Stimulated activated CD4-positive, alpha-beta T cell treated with anti-CD3 and anti-CD28 coated beads, Interleukin-4, amount 100 ng/mL, for 24 hours (primary cell): ENCODE measurements at places on chromosomes 7 and 10.
A peak's percentile ranks its signal among the peaks of the same experiment; 100 is the strongest.

DNA sequence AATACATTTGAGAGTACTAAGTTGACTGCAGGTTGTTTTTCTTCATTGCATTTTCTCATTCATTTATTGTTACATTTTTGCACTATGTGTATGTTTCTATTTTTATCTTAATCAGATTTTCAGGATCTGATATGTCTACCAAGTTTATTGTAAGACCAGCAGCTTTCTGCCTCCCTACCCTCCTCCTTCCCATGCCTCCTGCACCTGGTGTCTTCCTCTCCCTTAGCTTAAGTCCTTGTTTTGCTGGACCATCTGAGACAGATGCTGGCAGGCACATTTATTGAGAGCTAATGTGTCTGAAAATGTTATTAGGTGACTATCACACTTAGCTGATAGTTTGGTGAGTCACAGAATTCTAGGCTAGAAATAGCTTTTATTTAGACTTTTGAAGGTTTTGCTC, 79.6 kb downstream of the ANLN start:
- no peak for DNase-seq

DNA sequence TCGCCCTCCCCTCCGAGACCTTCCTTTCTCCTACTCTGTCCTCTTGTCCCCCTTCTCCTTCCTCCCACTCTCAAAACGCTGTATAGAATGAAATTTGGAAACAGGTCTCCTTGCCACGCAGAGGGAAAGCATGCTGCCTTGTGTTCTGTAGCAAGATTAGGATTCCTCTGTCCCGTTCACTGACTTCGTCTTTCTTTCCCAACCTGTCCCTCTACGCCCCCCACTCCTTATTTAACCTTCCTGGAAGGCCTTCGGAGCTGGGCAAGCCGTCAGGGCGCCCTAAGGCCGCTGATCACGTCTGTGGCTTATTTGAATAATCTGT, 1.3 kb downstream of the HOXA9 start:
- DNase-seq = no peak

- DNase-seq = no peak
Observed at GRCh38 chr10:76124280-76124679, 692.9 kb downstream of the LRMDA start.

- no peak for DNase-seq
Observed at GRCh38 chr10:114629824-114630730, 28.0 kb downstream of the ABLIM1 start.

GRCh38 chr10:47029181-47030009, 118.2 kb downstream of the PTPN20 start:
- DNase-seq = no peak

DNA sequence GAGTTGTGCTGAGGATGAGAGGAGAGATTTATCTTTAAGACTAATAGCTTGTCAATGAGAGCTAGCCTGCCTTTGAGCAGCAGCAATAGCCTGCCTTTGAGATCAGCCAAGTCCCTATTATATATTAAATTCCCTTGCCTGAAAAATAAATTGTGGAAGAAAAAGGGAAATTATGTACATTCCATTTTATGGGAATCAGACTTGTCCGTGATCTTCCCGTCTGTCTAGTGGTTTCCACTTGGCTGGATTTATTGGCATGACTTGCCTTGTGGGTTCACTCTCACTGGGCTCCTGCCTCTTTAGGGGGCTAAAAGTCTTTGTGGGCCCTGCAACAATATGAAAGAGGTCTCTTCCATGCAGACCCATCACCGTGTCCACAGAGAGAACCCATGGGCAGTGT, 171.7 kb upstream of the FRMD4A start:
- no peak for DNase-seq

DNA sequence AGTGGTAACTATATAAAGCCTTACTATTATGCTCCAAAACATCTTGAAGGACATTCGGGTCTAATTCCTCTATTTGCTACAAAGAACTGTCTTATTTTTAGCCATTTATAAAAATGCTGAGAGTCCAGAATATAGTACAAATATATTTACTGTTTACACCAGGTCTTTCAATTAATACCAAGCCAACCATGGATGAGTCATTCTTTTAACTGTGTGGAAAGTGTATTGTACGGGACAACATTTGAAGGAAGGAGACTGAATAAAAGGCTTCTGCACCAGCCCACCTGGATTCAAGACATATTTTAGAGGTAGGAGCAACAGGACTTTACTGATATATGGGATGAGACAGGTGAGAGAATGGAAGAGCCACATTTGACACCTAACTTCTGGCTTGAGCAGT, 35.4 kb downstream of the MASTL start:
- DNase-seq = no peak

- no peak for DNase-seq
Observed at GRCh38 chr7:77862691-77863090, 64.1 kb downstream of the PHTF2 start.

DNA sequence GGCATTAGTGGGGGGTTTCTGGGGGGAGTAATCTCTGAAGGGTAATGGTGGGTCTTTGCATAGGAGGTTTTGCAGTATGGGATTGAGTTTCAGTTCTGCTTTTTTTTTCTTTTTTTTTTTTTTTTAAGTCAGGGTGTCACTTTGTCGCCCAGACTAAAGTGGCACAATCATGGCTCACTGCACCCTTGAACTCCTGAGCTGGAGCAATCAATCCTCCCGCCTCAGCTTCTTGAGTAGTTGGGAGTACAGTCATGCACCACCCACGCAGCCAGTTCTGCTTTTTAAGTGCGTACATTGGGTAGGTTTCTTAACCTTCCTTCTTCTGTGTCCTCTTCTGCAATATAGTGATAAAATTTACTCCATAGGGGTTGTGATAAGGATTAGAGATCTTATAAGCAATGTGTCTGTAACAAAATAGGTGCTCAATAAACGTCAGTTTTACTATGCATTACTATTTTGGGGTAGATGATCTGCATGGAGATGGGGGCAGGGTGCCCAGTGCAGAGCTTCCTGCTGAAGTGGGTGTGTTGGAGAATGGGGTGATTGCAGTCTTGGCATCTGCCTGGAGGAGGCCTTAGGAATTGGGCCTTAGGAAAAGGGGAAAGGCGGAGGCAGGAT, 9.6 kb downstream of the KAZALD1 start:
- peak; percentile 43 for DNase-seq

GRCh38 chr10:26739071-26739631, 41.6 kb downstream of the PDSS1 start:
- DNase-seq = peak; percentile 41

GRCh38 chr7:151893405-151893923, 16.5 kb upstream of the PRKAG2 start:
- no peak for DNase-seq

- no peak for DNase-seq
Observed at GRCh38 chr7:33509206-33509605, 379.8 kb downstream of the BBS9 start.

DNA sequence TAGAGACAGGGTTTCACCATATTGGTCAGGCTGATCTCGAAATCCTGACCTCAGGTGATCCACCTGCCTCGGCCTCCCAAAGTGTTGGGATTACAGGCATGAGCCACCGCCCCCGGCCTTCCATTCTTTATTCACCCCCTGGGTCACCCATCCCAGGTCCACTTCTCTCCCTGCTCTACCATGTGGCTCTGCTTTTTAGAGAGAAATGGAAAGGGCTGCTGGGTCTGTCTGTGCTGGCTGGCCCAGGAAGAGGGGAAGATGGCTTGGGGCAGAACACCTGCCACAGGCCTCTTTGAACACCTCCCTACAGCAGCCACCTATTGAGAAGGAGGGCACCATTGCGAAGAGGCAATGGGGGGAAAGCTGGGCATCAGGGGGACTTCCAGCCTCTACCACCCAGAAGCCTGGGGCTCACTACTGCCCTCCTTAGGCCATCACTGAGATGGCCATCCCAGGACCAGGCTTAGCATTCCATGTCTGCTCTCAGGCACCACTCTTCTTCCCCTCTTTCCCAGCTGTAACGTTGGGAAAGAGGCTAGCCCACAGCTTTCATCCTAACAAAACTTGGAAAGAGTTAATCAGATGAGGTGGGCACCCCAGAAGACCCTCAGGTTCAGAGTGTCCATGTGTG, 256.3 kb downstream of the GRID1 start:
- no peak for DNase-seq
